Activated CD4-positive, alpha-beta T cell treated with anti-CD3 and anti-CD28 coated beads for 24 hours (primary cell): ENCODE measurements at places on chromosomes 6 and 20.
A peak's percentile ranks its signal among the peaks of the same experiment; 100 is the strongest.

DNA sequence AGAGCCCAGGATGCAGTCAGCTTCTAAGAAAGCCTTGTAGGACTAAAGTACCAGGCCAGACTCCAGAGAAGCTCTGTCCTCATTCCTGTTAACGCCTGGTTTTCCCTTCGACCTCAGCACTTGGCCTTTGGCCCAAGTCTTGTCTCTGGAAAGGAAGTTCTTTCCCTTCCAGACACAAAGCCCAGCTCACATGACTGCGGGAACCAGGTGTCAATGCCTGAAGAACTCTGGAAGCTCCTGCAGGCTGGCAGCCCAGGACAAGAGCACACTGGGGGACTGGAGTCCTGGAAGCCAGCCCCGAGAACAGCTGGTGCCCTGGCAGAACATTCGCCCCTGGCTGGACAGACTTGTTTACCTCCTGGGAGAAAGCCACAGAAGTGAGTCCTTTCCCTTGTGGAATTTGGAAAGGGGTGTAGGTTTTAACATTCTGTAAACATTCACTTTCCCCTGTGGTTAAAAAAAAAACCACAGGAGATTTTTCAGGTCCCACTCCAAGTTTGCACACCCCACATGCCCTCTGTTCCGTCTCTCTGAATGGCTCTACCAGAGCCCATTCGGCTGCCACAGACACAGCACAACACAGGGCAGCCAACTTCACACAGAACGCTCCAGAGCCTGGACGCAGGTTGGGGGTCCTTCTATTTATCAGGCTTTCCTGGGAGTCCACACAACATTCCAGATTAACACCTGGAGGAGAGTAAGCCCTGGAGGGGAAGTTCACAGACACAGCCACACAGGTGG, 18.1 kb downstream of the ACSS1 start:
- DNase-seq, result no peak

DNA sequence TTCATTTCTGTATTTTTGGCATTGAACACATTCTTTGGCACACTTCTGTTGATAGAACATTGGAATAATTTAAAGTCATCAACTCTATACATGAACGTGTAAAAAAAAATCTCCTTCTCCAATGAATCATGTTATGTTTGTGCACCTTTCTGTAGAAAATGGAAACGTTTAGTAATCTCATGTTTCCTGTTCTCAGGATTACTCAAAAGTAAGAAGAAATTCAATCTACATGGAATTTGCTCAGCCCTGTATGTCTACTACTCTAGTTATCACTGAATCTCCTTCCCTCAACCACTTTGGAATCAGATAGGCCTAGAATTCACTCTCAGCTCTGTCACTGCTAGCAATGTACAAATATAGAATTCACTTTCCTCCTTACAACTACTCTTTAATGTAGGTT, 103.6 kb downstream of the COL21A1 start:
- DNase-seq, result no peak

- DNase-seq, result no peak
Measured at GRCh38 chr20:50720026-50720425, 11.4 kb upstream of the PARD6B start.

- no peak for DNase-seq
Measured at GRCh38 chr20:43384101-43384940, 73.4 kb upstream of the SRSF6 start.

GRCh38 chr6:1993042-1993441, 252.4 kb downstream of the GMDS start:
- no peak for DNase-seq

GRCh38 chr6:50056242-50056641, 6.5 kb upstream of the DEFB112 start:
- DNase-seq, result no peak

DNA sequence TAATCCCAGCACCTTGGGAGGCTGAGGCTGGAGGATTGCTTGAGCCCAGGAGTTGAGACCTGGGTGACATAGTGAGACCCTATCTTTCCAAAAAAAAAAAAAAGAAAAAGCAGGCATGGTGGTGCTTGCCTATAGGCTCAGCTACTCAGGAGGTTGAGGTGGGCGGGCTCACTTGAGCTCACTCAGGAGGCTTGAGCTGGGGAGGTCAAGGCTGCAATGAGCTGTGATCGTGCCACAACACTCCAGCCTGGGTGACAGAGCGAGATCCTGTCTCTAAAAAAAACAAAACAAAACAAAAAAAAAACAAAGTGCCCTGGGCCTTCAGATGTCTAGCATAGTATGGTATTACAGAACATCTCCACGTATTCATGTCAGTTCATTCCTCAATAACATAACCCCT, 42.9 kb downstream of the ZFAND3 start:
- DNase-seq, result no peak

DNA sequence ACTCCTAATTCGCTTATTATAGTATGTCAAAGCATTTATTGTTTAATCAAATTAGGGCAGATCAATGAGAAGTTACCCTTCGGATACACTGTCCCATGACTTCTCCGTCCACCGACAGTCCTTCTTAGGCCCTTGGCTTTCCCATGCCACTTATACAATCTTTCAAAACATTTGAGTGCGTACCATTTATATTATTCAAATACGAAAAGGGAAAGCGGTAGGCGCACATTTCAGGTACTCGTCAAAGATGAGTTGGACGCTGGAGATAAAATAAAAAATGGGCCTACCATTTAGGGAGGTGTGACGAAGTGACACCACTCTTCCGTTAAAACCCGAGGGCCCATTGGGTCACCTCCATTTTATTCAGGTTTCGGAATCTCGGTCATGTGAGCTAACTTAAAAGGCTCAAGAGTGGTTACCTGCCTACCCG, 542 bp upstream of the AFG1L start:
- DNase-seq, result no peak

GRCh38 chr20:5056801-5057599, 55.7 kb upstream of the SLC23A2 start:
- DNase-seq, result peak; percentile 73

GRCh38 chr6:45132658-45133294, 195.4 kb upstream of the RUNX2 start:
- DNase-seq, result no peak

- no peak for DNase-seq
Measured at GRCh38 chr6:10411131-10411970, 3.5 kb downstream of the TFAP2A start.

GRCh38 chr6:151630991-151631655, 137.3 kb downstream of the CCDC170 start:
- no peak for DNase-seq

DNA sequence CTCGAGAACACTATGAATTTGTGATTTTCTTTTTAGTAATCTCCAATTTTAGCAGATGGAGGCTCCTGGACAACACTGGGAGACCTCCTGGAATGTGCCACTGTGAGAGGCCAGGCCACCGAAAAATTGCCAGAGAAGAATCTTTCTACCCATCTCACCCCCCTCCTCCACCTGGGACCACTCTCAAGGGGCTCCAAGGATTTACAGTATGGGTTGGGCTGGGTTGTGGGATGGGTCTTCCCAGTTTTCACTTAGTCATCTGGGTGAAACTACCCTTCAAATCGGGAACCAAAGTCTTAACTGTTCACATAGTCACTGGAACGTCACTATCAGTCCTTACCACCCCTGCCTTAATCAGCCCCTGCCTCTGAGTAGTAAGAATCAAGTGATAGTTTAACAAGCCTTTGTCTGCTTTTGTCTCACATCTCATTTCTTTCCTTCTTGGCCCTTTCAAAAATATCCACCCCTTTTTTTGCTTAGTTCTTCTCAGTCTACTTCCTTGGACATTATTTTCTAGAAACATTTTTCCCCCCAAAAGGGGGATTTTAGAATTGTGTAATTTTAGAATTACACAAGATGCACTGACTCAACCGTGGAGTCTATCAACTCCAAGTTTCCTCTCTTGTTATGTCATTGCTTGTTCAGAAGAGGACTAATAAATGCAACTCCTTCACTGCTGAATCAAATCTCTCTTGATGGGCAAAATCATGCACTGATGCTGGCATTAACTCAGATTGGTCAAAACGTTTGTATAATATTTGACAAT, 148.2 kb upstream of the MOCS1 start:
- DNase-seq, result no peak

- no peak for DNase-seq
Measured at GRCh38 chr6:2053691-2054090, 191.7 kb downstream of the GMDS start.

DNA sequence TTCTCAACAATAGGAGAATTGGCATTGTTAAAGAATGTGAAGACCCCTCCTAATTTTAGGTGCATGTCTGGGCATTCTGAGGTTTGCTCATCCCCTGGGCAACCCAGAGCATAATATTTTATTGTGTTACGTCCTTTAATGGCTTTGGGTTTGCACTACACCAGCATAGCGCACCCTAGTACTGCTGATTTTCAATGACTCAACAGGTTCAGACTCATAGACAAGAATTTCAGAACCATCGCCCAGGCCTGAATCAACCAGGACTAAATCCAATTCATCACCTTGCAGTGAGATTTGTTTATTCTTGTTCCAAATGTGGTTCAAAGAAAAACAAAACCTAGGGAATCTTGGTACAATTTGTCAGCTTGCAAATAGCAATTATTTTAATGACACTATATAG, 137.8 kb upstream of the PHACTR1 start:
- no peak for DNase-seq

DNA sequence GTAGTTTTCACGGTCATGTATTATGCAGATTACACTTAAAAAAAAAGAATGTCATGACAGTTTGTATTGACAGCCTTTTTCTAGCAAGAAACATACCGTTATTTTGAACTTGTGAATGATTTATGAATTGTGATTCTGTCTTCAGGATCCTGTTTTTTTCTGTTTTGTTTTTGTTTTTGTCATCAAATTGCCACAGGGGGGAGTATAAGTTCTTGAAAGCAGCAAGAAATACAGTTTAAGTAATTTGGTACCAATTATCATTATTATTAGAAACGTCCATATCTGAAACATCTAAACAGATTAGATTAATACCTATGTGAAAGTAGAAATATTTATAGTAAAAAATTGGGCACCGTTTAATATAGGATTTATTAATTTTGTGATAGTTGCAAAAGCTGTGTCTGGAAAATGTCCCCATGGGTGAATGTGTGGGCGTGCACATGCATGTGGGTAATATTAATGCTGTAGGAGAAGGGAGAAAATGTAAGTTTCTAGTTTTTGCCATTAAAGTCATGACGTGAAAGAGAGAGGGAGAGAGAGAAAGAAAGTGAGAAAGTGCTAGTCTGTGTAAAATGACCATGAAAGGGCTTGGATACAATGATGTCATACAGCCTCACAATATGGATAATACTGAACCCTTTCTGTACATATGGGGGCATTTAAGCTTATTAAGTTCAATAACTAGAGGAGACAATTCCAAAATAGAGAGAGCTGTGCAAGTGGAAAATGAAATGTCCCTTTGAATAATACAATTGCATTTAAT, 9.4 kb upstream of the CCN2 start:
- DNase-seq, result no peak

GRCh38 chr6:134753001-134753400, 196.9 kb downstream of the ALDH8A1 start:
- DNase-seq, result no peak

DNA sequence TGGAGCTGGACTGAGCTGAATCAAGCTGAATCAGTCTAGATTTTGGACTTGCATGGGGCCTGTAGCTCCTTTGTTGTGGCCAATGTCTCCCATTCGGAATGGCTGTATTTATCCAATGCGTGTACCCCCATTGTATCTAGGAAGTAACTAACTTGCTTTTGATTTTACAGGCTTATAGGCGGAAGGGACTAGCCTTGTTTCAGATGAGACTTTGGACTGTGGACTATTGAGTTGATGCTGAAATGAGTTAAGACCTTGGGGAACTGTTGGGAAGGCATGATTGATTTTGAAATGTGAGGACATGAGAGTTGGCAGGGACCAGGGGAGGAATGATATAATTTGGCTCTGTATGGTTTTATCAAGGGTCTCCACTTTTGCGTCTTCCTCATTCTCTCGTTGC, 3.0 kb upstream of the TMEM170B start:
- DNase-seq, result no peak

DNA sequence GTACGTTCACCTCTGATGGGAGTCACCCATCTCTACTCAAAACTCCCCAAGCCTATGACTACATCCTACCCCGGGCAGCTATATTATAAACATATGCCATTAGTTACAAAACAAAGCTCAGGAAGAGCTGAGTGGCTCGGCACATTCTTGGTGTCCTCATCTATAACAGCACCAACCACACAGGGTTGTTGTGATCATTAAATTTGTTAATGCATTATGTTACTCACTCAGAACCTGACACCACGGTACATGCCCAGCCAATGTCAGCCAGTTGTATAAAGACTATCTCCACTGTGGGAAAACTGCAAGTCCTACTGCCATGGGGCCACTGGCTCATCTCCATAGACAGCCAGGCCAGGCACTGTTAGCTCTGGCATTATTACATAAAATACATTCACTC, 7.7 kb downstream of the CDK5RAP1 start:
- DNase-seq, result no peak

DNA sequence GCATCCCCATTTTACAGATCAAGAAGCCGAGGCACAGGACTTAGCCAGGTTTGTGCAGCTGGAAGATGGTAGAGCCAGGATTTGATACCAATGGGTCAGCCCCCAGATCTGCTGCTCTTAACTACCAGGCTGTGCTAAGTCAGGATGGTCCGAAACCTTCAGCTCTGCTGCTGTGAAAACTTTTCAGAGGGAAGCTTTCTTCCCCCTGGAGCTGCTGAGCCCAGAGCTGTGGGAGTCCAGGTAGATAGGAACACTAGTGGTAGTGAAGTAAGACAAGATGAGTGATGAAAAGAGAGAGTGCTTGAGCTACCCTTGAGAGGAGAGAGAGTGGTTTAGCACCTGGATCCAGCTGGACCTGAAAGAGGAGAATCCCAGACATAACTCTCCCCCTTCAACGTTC, 230.8 kb downstream of the CDH4 start:
- DNase-seq, result no peak

DNA sequence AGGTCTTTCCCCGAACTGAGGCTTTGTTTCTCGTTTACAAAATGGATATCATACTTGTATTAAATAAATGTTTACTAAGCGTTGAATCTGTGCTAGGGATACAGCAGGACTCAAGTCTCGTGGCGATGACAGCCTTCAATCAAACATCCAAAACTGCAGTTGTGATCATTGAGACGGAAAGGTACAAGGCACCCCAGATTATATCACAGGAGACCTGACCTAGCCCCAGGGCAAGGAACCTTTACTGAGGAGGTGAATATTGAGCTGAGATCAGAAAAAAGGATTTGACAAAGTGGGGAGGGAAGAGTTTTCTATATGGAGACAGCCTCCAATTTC, 476 bp downstream of the AAR2 start:
- no peak for DNase-seq

GRCh38 chr6:137872581-137873115, 5.6 kb downstream of the TNFAIP3 start:
- DNase-seq, result no peak

- no peak for DNase-seq
Measured at GRCh38 chr6:13355043-13355945, 27.0 kb upstream of the TBC1D7 start.

DNA sequence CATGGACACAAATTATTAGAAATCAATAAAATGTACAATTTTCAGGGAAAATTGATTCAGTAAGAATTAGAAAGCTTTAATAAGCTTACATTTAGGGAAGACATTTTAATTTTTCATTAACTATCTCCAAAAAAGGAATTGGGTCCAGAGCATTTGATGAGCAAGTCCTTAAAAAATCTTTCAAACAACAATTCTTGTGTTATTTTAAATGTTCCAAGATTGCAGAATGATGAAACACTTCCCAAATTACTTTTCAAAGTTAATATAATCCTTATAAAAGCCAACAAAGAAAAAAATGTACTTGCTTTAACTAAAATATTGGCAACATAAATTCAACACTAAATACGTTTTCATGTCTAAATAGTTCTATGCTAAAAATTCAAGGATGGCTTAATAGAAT, 102.0 kb downstream of the ADAT2 start:
- DNase-seq, result no peak

- DNase-seq, result no peak
Measured at GRCh38 chr20:12180107-12180661, 262.5 kb downstream of the BTBD3 start.
